CD4-positive, CD25-positive, alpha-beta regulatory T cell (primary cell): ENCODE measurements at places on chromosomes 5 and 9.

GRCh38 chr9:99561509-99561917, 260.2 kb upstream of the NR4A3 start:
- no peak for DNase-seq

DNA sequence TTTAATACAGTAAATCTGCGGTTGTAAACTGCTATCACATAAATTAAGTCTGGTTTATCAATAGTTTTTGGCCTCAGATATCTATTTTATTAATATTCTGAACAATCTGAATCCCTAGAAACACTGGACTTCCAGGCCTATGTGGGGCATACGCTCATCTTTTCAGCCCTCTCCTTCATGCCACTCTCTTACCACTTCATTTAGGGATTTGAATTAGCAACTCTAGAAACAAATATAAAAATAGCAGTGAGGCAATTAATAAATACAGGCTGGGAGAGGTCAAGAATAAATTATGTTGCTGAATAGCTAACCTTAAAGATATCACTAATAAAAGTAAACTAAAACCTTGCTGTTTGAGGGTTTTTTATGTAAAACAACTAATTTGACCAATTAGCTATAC, 480.3 kb upstream of the CD180 start:
- DNase-seq, result no peak

DNA sequence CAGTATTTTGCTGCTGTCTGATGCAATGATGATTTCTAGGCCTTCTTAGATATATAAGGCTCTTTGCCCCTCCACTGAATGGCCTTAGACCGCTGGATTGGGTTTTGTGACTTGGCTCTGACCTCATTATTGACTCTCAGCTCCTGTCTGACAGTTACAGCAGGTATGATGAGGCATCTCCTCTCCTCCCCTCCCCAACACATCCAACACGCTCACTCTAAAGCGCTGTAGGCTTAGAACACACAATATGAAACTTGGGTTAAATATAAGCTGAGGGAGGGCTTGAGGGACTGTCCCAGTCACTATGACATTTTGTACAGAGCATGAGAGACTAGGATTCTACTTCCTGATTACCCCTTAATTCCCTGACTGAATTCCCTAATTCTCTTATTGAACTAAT, 18.8 kb upstream of the CER1 start:
- no peak for DNase-seq

DNA sequence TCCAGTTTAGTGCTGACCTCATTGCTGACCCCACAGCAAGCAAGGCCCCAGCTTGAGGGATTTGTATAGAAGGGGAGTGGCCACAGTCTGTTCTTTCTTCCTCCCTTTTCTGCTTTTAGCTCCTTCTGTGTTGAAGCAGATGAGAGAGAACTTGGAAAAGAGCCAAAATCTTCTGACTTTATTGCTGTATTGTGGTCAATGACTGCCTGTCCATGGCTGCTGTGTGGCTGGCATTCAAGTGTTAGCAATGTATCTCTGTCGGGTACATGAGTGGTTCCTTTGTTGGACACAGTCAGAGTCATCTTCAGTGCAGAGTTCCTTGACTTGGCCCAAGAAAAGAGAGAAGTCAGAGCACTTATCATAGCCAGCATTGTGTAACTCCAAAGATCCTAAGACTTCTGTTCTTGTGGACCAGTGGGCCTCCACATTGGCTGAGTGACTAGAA, 154.1 kb downstream of the LRRC70 start:
- DNase-seq, result no peak

DNA sequence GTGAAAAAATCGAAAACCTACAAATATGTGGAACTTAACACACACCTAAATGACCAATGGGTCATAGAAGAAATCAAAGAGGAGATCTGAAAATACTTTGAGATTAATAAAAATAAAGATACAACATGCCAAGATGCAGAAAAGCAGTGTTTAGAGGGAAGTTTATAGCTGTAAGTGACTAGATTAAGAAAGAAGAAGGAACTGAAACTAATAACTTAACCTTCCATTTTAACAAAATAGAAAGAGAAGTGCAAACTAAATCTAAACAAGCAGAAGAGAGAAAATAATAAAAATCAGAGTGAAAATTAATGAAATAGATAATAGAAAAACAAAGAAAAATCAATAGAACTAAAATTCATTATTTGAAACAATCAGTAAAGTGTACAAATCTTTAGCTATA, 103.0 kb upstream of the MAMDC2 start:
- no peak for DNase-seq

DNA sequence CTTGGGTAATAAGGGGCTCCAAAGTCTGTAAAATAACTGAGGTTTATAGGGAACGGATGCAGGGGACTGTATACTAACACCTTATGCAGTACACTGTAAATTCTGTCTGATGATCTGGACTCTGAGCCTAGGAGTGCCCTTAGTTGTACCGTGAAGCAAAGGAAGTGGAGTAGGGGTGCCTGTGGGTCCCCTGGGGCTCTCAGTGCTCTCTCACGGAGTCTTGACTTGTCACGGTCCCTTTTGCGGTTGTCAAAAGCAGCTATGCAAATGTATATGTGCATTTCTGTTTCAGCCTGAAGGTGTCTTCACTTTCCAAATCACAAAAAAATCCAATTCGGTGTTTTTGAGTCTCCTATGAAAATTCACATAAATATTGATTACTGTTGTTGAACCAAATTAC, 17.8 kb downstream of the DMRT1 start:
- DNase-seq, result no peak

- no peak for DNase-seq
Measured at GRCh38 chr5:53303105-53303504, 177.3 kb upstream of the FST start.

GRCh38 chr5:151088986-151089385, 8.2 kb upstream of the TNIP1 start:
- no peak for DNase-seq

- no peak for DNase-seq
Measured at GRCh38 chr5:73300337-73301207, 127.6 kb downstream of the TMEM174 start.

DNA sequence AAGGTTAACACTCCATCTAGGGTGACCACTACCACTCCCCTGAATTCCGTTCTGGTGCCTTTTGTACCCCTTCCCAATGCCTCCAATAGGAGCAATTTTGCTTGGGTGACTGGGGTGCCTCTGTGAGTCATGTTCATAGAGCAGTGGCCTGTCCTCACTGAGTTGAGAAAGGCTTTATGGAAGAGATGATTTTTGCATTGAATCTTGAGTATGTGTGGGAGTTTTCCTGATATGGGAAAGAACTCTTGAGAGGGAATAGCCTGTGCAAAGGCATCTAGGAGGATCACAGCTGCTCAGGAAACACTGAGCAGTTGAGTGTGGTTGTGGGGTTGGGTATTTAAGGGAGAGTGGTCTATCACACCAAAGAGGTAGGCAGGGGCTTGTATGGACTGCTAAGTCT, 16.2 kb downstream of the C9orf43 start:
- DNase-seq, result no peak
